ENCODE measurements at places on chromosomes 6 and 20.

DNA sequence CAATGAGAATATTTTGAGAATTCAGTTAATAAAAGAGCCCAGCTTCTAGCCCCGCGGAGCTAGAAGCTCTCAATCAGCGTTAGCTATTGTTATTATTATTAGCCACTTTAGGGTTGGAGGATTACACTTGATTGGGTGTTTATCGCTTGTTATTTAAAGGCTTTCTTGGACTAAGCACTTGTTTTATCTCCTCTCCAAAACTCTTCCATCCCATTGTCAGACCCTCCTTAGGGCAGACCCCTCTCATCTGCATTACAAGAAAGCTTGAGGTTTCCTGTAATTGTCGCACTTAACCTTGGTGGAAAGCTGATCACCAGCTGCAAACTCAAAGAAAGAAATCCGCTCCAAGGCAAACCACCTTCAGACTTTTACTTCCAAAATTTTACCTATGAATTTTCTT is 4.8 kb downstream of the DPPA5 start:
- peak; percentile 76 for DNase-seq

DNA sequence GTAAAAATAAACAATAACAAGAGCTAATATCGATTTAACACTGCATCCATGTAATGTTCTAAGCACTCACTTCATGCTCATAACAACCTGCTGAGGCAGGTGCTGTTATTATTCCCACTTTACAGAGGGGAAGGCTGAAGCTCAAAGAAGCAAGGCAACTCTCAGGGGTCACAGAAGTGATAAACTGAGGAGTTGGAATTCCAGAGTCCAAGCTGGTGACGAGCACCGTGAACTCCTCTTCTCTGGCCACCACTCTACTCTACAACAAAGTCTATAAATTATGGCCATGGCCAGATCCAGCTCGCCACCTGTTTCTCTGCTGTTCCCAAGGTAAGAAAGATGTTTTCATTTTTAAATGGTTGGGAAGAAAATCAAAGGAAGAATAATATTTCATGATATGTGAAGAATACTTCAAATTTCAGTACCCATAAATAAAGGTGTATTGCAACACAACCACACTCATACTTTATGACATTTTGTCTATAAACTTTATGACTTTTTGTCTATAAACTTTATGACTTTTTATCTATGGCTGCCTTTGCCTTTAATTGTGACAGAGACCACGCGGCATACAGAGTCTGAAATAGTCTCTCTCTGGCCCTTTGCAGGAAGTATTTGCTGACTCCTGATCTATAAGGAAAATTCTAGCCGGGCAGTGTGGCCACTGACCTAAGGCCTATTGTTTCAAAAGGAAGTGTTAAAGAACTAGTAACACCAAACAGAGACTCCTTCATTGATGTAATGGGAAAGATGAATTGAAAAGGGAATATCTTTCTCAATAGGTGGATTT is 113.2 kb upstream of the KCNG1 start:
- no peak for DNase-seq

DNA sequence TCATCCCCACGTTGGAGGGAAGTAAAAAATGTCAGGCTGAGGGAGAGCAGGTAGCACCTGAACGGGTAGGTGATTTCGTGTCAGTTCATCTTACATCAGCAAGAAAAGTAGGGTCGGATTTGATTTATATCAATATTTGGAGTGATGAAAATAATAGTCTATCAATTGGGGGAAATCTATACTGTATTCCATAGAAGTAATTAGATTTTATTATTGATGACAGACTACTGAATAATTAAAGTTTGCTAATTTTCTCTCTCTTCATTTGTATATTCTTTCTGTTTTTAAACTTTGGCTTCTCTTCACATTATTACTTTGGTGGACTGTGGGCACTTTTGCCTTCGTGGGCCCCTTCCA is 78.4 kb downstream of the OLIG3 start:
- no peak for DNase-seq

- no peak for DNase-seq
These were observed 680.6 kb downstream of the RFPL4B start for GRCh38 chr6:113027780-113028179.

GRCh38 chr6:114061116-114061515 is 90.2 kb upstream of the HDAC2 start:
- DNase-seq: no peak

- DNase-seq: no peak
These were observed 98.7 kb downstream of the COL21A1 start for GRCh38 chr6:56148488-56149186.

GRCh38 chr6:22017766-22018165 is 279.1 kb downstream of the PRL start:
- DNase-seq: no peak

- DNase-seq: no peak
These were observed 67.8 kb upstream of the SASH1 start for GRCh38 chr6:148274809-148275208.

- no peak for DNase-seq
These were observed 76.0 kb upstream of the SHLD1 start for GRCh38 chr20:5674176-5674660.

DNA sequence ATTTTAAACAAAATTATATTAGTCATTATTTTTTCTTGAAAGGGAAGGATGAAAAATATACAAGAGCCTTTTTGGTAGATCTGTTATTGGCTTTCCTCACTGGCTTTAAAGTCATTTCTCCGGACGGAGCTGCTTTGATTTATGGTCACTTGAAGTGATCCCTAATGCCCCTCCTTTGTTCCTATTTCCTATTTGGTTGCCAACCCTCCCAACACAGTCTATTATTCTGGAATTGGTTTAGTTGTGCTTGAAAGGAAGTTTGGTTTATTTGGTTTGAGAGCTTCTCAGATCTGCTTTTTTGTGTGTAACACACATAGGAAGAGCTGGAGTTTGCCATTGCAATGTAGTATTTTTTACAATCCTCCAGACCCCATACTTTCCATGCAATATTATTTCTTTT is 347.9 kb downstream of the RFPL4B start:
- no peak for DNase-seq

- peak; percentile 60 for DNase-seq
These were observed 34.0 kb upstream of the FOXO3 start for GRCh38 chr6:108526739-108527174.

GRCh38 chr6:27145731-27146455 is 101.6 kb upstream of the PRSS16 start:
- DNase-seq: peak; percentile 12

DNA sequence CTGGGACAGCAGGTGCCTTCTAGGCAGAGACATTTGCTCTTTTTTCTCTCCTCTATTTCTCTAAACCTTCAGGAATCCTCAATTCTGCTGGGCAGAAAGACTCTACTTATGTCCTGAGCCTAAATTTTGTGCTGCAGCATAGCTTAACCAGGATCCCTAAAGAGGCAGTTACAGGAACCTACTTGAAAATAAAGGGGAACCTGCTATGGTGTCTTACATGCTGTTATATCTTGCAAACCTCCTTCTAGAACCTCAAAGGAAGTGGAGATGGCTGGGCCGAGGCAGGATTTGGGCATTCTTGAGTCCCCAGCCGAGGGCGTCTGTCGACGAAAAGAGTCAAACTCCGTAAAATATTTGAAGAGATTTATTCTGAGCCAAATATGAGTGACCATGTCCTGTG is 17.1 kb upstream of the GMNN start:
- DNase-seq: no peak

DNA sequence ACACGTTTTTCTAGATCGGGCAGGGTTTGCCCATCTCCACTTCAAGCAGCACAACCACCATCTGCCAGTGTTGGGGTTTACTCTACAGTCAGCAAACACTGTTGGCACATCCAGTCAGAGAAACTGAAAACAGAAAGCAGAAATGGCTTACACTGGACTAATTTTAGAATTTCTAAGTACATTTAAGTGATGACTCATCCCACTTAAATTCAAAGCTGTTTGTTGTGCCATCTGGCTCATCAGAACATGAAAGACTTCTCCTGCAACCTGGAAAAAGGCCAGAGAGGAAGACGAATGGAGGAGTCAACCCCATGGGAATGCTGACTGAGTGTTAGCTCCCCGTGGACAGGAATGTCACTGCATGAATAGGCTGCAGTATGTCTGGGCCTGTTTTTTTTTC is 21.8 kb downstream of the FAM209B start:
- DNase-seq: peak; percentile 41

DNA sequence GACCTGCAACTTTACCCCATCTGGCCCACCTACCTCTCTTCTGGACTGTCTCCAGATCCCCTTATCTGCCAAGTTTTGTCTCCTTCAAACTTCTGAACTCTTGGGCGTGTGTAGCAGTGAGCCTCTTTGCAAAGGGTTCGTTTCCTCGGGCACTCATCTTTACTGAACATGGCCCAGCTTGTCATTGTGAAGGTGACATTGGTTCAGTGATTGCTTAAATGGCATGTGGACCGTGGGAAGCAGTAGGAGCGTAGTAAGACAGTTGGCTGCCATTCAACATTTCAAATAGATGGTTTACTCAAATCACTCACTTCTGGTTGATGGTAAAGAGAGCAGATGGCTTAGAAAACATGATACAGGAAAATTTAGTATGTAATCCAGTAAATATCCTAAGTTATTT is 34.8 kb upstream of the KIF25 start:
- DNase-seq: no peak

DNA sequence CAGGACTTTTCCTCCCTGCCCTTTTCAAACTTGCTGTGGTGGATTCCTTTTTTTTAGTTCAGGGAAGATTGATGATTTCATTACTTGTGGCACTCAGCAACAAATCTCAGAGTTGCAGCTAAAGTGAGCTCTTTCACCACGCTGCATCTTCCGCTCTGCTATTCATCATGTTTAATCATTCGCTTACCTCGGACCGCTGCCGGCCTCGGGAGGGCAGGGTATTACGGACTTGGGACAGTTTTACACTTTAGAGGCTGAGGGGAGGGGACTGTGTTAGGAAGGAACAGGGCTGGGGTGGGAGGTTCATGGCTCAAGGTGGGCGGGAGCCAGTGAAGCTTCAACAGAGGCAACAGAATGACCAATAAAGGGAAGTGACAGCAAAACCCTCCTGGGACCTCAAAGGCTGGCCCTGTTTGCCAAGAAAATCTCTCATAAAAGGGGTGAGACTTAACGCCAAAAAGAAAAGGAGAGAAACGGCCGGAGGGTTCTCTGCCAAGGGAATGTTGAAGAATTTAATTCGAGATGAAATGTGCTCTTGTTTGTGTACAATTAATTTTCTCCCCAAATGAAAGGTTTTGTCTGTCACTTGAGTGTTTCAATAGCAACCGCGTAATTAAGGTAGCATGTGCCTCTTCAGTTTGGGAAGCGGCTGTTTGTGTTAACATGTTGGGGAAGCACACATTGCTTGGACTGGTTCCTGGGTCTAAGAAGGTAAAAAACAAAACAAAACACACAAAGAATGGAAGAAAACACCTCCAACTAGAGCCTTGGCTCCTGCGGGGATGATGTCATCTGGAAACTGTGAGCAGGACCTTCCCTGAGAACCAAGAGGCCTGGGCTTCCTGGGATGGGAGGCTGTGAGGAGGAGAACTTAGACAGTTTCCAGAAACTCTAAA is 72.5 kb upstream of the SULF2 start:
- no peak for DNase-seq

DNA sequence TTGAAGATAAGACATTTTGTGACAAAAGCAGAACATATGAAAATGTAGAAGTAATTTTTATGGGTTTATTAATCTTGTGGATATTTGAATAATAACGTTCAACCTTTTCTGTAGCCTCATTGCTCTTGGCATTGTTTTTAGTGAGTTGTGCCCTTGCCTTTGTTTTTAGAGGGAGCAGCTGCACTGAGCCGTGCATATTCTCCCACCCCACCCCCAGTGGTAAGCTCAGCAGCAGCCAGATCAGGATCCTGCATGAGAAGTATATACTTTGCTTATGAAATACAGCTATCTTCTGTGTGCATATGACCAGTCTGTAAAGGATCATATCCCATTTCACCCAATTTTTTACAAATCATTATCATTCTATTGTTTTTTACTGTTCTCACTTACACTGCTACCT is 184.2 kb downstream of the COL9A1 start:
- DNase-seq: no peak

GRCh38 chr6:164415832-164416563 is 893.4 kb downstream of the C6orf118 start:
- no peak for DNase-seq

GRCh38 chr20:36773107-36773596 is 411 bp downstream of the DSN1 start:
- DNase-seq: no peak

- DNase-seq: no peak
These were observed at the start of gene MOG for GRCh38 chr6:29656798-29657197. MOG (plus strand) TSS chr6:29657092; CDS start chr6:29657210, 118 bp downstream.

DNA sequence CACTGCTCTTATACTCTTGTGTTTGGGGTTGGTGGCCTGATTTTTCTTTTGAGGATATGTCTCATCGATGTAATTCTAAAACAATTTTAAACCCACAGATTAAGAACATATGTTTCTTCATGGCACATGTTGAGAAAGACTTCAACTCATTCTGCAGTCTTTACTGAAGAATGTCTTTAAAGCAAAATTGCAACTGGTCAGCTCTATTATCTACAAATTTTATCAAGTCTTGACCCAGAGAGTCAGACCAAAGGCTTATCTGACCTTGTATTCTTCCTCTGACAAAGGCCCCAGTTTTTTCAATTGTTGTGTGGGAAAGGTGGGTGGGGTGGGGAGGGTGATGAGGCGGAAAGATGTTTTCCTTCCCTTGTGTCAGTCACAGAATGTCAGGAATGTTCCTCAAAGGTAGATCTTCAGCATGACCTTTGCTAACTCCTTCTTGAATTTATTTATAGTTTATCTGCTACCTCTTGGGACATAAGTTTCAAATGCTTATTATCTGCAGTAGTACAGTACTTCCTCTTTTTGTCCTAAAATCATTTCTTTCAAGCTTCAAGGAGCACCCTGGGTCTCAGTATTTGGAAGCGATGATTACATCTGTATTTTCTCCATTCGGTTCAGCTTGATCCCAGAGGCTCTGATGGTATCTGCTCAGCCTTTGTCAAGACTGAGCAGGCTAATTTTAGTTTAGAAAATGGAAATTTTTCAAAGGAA is 63.2 kb upstream of the TIAM2 start:
- DNase-seq: peak; percentile 41

- no peak for DNase-seq
These were observed 50.7 kb downstream of the UBE2V1 start for GRCh38 chr20:50062006-50062838.

DNA sequence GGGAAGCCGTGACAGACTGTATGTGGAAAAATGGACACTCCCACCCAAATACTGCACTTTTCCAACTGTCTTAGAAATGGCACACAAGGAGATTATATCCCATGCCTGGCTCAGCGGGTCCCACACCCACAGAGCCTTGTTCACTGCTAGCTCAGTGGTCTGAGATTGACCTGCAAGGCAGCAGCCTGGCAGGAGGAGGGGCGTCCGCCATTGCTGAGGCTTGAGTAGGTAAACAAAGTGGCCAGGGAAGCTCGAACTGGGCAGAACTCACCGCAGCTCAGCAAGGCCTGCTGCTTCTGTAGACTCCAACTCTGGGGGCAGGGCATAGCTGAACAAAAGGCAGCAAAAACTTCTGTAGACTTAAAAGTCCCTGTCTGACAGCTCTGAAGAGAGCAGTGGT is 11.4 kb upstream of the RNF146 start:
- DNase-seq: no peak

GRCh38 chr20:51097351-51098120 is 74.6 kb upstream of the KCNG1 start:
- DNase-seq: no peak

All from iPS-NIHi11 (cell line).